ENCODE measurements at places on chromosomes 1 and 21.

GRCh38 chr1:245871915-245872314 is 635.2 kb downstream of the SMYD3 start:
- no peak for DNase-seq

DNA sequence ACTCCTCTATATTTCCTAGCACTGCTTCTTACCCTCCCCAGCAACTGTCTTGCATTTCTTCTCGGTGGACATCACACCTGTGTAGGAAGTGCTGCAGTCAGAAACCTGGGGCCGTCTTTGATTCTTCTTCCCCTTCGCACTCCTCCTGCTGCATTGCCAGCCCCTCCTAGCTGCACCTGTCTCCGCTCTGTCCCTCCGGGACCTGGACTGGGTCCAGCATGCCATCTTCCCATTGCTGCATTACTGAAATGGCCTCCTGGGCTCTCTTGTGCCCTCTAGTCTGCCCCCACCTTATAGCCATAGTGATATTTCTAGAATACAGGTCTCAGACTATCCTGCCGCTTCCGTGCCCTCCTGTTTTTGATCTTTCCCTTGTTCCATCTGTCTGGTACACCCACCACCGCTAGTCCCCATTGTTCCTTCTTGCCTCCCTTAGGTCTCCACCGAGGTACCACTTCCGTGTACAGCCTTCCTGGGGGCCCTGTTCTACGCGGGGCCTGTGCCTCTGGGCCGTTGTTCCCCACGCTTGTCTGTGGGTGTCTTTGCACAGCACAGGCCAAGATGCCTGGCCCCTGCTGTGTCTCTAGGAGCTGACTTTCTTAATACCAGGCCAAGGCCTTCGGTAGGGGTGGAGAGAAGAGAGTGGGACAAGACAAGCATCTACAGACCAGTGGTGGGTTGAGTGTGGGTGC is 107.6 kb downstream of the GALNT2 start:
- no peak for DNase-seq

DNA sequence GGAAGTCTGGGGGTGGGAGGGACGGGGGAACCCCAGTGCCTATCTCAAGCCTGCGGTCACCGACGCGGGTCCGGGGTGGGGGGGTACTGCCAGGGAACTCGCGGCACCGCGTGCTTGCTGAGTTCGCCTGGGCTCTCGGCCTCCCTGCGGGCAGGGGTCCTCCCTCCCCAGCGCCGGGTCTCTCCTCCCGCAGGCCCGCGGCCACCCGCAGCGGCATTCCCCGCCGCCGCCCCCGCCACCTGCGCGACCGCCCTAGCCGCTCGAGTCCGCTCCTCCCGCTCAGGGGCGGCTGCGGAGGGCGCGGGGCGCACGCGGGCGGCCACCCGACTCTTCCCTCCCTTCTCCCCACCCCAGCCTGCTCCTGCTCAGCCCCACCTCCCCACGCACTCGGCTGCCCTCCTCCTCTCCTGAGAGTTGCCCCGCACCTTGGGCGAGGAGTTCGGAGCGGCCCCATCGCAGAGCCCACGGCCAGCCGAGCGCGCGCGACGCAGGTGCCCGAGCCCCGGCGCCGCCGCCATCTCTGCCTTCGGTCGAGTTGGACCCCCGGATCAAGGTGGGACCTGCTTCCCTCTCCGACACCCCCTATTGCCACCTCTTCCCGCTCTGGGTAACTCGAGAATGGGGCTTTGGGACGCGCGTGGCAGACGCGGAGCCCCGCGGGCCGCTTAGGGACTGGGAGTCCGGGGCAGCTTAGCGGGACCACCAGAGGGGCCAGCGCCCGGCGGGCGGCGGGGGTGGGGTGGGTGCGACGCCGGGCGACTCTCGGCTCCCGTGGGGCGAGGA is 105.0 kb downstream of the LEPR start:
- DNase-seq: no peak

GRCh38 chr21:19807201-19807600 is 1191.0 kb upstream of the NCAM2 start:
- DNase-seq: no peak

DNA sequence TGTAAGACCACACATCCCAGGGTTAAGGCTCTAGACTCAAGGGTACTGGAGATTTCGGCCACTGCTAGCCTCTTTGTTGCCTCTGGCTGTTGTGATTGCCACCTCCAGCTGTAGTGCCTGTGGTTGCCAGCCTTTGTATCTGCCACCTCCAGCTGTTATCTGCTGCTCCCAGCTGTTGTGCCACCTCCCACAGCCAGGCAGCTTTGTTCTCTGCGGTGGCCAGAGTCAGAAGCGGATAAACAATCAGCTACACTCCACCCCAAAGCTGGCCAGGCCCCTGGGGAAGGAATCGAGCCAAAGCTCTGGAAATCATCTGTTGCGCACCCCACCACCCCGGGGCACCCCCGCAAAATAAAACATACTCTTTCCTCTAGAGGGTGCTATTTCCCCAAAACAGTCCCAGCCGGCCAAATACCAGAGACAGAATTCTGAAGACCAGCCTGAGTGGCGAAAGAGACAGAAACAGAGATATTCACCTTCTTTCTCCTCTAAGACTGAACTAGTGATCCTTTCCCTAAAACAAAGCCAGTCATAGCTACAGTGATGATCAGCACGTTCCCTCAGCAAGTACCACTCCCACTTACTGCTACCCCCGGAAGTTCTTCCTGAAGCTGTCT is 14.8 kb upstream of the PIGM start:
- DNase-seq: no peak

GRCh38 chr1:50959303-50959912 is 659 bp downstream of the FAF1 start:
- DNase-seq: no peak

GRCh38 chr1:30971496-30971895 is 62.9 kb upstream of the SDC3 start:
- DNase-seq: no peak

DNA sequence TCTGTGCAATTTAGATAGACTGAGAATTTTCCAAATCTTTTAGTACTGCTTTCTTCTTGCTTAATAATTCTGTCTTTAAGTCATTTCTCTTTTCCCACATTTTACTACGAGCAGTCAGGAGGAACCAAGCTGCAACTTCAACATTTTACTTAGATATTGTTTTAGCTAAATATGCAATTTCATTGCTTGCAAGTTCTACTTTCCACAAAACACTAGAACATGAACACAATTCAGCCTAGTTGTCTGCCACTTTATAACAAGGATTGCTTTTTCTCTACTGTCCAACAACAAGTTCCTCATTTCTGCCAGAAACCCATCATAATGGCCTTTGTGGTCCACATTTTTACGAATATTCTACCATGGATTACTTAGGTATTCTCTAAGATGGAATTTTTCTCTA is 36.6 kb downstream of the SORT1 start:
- DNase-seq: no peak

- no peak for DNase-seq
Measured at GRCh38 chr1:46612937-46613660, 3.5 kb downstream of the MOB3C start.

DNA sequence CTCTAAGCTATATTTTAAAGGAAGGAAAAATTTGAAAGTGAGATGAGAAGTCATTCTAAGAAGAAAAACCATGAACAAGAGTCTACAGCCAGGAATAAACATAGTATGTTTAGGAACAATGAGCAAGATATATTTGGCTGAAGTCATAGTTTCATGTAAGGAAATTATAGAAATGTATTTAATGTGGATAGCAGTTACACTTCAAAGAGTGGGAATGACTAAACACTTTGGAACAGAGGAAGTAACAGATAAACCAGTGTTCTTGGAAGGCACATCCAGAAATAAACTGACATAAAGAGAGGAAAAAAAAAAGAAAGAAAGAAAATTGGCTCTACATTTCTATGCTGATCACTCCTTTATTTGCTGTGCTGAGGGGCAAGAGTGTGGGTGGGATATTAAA is 18.0 kb downstream of the C8A start:
- DNase-seq: no peak

GRCh38 chr1:36457691-36458090 is 6.5 kb downstream of the MRPS15 start:
- DNase-seq: no peak

GRCh38 chr1:84582802-84583587 is 8.8 kb upstream of the CTBS start:
- DNase-seq: no peak

- no peak for DNase-seq
Measured at GRCh38 chr1:3560981-3561380, 50.3 kb downstream of the MEGF6 start.

GRCh38 chr1:112317140-112317539 is 78.9 kb upstream of the CTTNBP2NL start:
- DNase-seq: no peak

- no peak for DNase-seq
Measured at GRCh38 chr1:223052931-223053330, 90.1 kb downstream of the TLR5 start.

DNA sequence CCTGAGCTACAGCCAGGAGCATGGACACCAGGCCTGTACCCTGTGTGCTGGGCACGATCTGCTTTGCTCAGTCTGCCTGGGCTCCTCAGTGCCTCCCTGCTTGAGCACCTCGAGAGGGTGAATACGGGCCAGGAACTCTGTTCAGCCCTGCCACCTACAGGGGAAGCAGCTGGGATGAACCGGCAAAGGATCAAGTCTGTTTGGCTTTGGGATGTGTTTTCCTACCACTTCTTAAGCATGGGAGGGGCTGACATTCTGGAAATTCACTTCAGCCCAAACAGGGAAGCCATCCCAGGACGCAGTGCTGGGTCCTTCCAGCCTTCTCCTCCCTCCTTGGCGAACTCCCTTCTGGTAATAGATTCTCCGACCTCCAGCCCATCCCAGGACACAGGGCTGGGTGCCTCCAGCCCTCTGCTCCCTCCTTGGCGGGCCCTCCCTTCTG is 55.8 kb upstream of the SELENON start:
- no peak for DNase-seq

GRCh38 chr1:38265293-38266196 is 219.0 kb upstream of the POU3F1 start:
- no peak for DNase-seq

GRCh38 chr1:203276916-203277545 is 28.3 kb upstream of the BTG2 start:
- DNase-seq: no peak

- no peak for DNase-seq
Measured at GRCh38 chr1:101233495-101233894, 3.3 kb upstream of the S1PR1 start.

GRCh38 chr1:29409616-29410015 is 173.3 kb downstream of the PTPRU start:
- DNase-seq: no peak

DNA sequence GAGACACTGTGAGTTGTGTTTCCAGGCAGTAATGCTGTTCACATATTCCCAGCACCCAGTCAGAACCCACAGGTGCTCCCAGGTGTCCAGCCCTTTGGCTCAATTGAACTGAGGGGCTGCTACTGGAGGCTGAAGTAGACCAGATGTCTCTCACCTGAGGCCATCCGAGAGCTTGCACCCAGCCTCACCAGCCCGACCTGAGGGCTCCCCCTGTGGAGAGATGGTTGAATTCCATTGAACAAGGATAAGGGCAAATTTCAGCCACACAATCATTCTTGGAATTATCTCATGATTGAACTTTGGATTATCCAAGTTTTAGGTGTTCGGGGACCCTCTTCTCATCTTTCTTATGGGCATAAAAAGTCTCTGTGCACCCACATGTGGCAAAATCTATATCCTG is 52.1 kb downstream of the OBSCN start:
- DNase-seq: no peak

DNA sequence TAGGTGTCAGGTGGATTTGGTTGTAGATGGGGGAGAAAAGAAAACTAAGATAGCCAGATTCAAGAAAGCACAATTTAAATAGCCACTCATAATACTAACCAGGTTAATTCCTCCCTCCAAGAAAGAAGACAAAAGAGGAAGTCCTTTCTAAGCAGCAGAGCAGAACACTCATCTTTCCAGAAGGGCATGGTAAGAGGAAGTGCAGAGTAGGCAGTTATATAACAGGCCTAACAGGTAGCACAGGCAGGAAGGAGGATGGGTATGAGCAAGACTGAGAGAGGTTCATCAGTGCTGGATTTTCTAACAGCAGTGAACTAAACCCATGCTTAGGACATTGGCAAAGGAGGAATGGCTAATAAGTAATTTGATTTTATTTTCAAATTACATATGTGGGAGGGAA is 517.5 kb downstream of the PLPP3 start:
- no peak for DNase-seq

DNA sequence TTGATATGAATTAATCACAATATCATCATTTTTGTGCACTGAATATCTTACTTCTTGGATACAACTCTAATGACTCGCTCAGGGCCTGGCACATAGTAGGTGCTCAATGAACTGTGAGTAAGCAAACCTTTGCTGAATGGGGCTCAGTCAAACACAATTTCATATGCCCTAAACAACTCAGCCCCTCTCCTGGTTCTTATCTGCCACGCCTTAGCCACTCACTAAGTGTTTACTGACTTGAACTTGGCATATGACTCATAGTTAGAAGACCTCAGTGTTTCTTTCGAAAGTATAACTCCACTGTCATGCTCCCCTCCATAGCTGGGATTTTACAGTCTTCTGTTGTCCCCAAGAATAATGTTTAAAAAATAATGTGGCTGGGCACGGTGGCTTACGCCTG is 4.8 kb upstream of the IFNLR1 start:
- peak; percentile 36 for DNase-seq

Data from stimulated activated CD4-positive, alpha-beta T cell treated with anti-CD3 and anti-CD28 coated beads, Interleukin-4, amount 100 ng/mL, for 48 hours (primary cell).